ENCODE measurements at places on chromosomes 2 and 18.

DNA sequence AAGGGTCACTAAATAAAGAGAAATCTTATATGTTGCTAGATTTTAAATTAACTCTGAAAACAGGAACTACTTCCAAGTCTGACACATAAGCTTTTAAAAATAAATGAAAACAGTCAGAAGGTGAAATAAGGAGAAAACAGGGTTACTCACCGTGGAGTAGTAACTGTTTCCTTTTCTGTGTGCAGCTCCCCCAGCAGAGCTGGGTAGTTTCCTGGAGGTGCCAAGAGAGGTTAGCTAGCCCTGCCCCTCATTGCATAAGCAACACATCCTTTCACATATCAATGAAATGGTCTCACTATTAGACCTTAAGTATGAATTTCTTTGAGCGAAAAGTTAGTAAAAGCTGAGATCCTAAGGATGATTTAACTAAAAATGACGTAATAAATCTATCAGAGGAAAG lies 54.0 kb upstream of the GPR75 start:
- peak; percentile 35 for DNase-seq

GRCh38 chr2:11753886-11754699 lies 7.7 kb downstream of the LPIN1 start:
- DNase-seq, result peak; percentile 80

DNA sequence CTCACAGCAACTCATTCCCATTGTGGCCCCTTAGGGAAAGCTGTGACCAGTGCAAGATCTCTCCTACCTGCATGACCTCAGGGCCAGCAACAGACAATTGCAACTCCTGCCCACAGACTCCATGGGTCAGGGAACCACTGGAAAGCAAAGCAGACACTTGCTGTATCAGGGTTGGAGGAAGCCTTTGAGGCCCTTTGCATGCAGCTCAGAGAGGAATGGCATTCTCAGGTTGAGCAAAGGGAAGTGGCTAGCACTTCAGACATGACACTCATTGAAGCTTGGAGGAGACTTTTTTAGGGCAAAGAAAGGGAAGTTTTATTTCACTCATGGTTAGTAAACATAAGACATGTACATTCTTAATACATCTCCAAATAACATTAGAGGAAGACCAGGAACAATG lies 22.1 kb downstream of the IL1F10 start:
- DNase-seq, result no peak

- DNase-seq, result no peak
These were observed 442.2 kb upstream of the SETBP1 start for GRCh38 chr18:44238454-44238853.

- no peak for DNase-seq
These were observed 87.8 kb downstream of the PDE11A start for GRCh38 chr2:177984749-177985148.

DNA sequence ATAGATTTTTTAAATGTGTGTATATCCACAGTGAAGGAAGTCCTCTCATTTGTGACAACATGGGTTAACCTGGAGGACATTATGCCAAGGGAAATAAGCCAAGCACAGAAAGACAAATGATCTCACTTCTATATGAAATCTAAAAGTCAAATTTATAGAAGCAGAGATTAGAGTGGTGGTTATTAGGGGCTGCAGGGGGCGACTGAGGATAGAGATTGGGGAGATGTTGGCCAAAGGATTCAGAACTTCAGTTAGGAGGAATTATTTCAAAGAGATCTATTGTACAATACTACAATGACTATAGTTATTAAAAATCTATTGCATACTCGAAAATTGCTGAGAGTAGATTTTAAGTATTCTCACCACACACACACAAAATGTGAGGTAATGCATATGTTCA lies 252.4 kb upstream of the SLC39A10 start:
- no peak for DNase-seq

DNA sequence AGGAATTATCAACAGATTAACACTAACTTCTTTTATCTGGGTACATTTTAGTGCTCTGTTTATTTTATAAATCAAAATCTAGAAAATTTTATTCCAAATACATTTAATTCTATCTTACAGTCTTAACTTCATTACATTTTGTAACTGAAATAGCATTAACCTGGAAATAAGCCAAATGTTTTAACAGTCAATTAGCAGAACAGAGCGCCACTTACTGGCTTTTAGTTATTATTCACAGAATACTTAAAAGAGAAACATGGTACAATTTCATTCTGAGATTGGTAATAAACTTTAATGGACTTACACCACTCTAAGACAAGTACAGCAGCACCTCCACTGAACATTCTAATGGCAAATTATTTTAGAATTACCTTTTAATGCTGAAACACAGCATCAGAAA lies 38.6 kb downstream of the SS18 start:
- no peak for DNase-seq

- no peak for DNase-seq
These were observed 28.1 kb upstream of the HTR2B start for GRCh38 chr2:231152800-231153557.

- no peak for DNase-seq
These were observed 41.7 kb downstream of the PTPRM start for GRCh38 chr18:7608781-7609201.

DNA sequence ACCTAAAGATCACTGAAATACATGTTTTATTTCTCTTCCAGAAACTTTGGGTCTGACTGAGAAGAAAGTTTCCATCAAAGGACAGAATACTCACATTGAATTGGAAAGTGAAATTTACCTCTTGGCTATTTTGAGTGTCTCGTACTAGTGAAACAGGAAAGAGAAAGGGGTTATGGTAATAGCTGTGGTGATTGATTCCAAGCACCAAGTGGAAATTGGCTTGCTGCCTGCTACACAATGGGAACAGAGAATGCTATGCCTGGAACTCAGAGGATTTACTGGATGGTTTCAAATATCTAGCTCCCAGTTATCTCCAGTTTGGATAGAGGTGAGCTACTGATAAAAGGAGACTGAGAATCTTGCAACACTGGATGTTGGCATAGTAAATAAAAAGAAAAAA lies 492.8 kb upstream of the FSIP2 start:
- DNase-seq, result no peak

- peak; percentile 90 for DNase-seq
These were observed 44.6 kb downstream of the GORASP2 start for GRCh38 chr2:170973492-170974303.

GRCh38 chr2:104790901-104791495 lies 62.9 kb upstream of the POU3F3 start:
- no peak for DNase-seq

DNA sequence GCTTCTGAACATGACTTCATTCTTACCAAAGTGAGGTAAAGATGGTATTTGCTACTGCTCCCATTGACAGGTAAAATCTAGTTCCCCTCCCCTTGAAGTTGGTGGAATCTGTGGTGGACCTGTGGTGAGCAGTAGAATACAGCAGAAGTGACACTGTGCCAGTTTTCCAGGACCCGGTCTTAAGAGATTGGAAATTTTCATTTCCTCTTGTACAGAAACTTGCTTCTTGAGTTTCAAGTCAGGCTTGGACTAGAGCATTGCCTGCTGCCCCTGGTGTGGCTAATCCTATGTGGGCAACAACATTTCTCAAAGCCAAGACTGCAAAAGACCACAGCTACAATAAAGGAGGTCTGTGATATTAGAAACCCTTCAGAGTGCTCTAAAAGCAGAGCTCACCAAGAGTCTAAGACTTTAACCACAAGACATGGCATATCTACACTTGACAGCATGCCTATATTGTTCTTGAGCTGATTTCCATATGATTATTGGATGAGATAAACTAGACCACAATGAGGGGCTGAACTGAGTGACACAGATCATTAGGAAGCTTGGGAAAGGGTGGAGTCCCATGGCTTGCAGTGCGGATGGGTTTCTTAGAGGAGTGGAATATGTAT lies 458.1 kb downstream of the BCL11A start:
- no peak for DNase-seq

DNA sequence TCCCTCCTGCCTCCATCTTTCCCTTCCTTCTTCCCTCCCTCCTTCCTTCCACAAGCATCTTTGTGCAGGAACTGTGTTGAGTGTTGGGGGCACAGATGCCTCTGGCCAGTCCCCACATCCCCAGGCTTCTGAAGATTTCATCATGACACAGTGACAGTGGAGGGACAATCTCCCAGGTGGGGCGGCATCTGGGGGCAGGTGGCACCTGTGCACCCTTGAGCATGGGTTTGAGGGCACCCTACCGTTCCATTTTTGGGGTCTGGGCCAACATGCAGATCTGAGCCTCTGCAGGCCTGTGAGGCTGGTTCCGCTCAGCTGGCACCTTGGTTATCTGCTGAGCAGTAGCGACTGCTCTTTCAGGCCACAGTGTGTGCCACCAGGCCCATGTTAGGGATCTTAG lies 57.6 kb downstream of the LONRF2 start:
- DNase-seq, result no peak

GRCh38 chr2:184993746-184994145 lies 395.4 kb downstream of the ZNF804A start:
- no peak for DNase-seq

DNA sequence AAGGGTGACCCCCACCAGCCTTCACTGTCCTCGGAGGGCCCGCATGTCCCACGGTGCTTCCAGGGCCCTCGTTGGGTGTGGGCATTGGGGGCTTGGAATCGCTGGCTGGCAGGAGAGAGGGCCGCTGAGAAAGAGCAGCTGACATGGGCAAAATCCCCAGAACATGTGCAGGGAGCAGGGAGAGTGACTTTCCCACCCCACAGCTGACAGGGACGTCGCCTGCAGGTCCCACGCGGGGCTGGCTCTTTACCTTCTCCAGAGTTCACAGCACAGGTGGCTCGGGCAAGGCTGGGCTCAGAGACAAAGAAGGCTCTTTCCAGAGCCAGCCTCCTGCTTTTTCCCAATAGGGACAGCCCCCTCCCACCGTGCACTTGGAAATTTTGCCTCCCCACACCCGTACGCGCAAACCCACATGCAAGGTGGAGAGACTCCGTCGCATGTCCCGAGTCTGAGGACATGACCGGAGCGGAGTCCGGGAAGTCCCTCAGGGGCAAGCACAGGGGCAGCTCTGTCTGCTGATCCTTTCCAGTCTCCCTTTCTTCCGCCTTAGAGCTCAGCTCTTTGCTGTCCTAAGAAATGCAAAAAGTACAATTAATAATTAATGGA lies 370.2 kb upstream of the MYT1L start:
- DNase-seq, result no peak

DNA sequence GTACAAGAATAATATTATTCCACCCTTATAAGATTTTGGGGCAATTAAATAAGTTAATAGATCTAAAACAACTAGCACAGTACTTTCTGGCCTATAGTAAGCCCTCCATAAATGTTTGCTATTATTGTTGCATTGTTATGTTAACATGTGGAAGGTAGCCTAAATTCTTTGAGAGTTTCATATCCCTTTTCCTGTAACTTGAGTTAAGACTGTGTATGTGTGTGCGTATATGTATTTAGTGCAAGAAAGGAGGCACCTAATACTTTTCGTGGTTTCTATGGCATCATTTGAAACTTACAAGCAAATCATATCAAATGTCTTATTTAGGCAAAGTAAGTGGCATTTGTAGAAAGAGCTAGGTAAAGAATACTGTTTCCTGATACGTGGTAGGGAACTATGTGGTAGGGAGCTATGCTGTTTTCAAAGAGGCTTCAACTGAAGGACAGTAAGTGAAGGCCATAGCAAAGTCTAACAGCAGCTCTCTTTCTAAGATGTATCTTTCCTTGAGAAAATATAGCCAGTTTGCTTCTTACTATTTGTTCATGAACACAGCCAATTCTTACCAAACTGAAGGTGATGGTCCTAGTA lies 36.8 kb upstream of the C2orf74 start:
- no peak for DNase-seq

DNA sequence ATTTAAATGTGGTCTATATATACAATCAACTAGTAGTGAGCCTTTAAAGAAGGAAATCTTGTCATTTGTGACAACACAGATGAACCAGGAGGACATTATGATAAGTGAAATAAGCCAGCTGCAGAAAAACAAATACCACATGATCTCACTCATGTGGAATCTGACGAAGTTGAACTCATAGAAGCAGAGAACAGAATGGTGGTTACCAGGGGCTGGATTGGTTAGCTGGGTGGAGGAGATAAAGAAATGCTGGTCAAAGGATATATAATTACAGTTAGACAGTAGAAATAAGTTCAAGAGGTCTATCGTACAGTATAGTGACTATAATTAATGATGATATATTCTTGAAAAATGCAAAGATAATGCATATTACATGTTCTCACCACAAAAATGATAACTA lies 267.9 kb downstream of the FBXO15 start:
- DNase-seq, result no peak

GRCh38 chr2:72920318-72921087 lies 3.2 kb downstream of the EMX1 start:
- peak; percentile 59 for DNase-seq

- no peak for DNase-seq
These were observed 34.2 kb downstream of the ROCK2 start for GRCh38 chr2:11310212-11310611.

GRCh38 chr2:112092286-112093041 lies 37.4 kb downstream of the TMEM87B start:
- no peak for DNase-seq

DNA sequence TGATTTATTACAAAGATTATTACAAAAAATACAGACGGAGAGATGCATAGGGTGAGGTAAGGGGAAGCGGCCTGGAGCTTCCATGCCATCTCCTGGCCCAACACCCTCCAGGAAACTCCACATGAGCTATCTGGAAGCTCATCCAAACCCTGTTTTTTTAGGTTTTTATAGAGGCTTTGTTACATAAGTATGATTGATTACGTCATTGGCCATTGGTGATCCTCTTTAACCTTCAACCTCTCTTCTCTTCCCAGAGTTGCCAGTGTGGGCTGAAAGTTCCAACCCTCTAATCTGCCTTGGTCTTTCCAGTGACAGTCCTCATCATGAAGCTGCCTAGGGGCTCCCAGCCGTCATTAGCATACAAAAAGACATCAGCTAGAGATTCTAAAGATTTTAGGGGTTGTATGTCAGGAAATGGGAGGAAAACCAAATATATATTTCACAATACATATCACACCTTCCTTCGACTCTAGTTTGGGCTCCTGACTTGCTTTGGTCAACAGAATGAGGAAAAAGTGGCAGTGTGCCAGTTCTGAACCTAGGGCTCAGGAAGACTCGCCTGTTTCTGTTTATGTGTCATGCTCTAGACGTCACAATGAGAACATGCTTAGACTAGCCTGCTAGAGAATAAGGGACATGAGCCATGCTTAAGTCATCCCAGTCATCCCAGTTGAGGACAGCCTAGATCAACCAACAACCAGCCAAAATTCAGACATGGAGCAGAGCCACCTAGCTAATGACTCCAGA lies 54.1 kb downstream of the ETAA1 start:
- no peak for DNase-seq

DNA sequence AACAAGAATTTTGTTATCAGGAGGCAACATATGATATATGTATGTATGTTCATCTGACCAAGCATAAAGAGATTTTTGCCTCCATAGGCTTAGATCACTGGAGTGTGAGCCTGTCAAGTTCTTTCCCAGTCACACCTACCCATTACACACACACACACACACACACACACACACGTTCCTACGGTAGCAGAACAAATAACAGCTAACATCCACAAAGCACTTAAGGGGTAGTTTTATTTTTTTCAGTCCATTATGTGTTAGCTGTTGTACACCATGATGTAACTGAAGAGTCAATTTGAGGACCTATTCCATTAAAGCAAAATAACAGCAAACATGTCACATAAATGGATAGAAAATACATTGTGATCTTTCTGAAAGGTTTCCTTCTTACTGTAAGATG lies 39.5 kb downstream of the UGP2 start:
- DNase-seq, result no peak

Data from activated naive CD8-positive, alpha-beta T cell treated with anti-CD3 and anti-CD28 coated beads for 36 hours (primary cell).